Right renal pelvis (tissue), 4 donors: ENCODE measurements at places on chromosomes 2 and 18. TPM values are rescaled to one million over a fixed set of nuclear protein-coding genes. Genes with fewer than 3 reads are reported as not detected.

DNA sequence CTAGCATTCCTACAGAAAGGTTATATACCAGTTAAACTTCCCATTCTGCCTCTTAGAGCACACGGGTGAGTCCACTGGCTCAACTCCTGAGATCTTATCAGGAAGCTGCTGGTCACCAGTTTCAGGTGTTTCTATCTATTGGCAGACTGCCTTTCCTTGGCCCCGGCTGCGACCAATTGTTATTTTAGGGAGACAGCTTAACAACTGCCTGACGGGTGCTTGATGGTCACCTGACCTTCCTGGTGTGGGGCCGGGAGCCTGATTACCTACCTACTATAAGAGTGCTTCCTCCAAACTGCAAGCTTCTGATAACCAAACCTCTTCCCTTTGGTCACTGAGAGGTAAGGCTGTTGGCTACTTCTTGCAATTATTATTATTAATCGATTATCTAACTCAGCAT, 122.1 kb upstream of the XIRP2 start:
- no peak for DNase-seq

Gene TXNDC2
- 0.14 TPM for polyA plus RNA-seq

- DNase-seq = no peak
Observed at GRCh38 chr2:145221516-145221915, 701.6 kb upstream of the ZEB2 start.

Gene C2orf72
- polyA plus RNA-seq = 2.9 TPM

GRCh38 chr2:47086054-47086471, 69.0 kb downstream of the STPG4 start:
- DNase-seq = no peak

Gene KIF1A
- 10.5 TPM for polyA plus RNA-seq

Gene MBOAT2
- 66.1 TPM for polyA plus RNA-seq

DNA sequence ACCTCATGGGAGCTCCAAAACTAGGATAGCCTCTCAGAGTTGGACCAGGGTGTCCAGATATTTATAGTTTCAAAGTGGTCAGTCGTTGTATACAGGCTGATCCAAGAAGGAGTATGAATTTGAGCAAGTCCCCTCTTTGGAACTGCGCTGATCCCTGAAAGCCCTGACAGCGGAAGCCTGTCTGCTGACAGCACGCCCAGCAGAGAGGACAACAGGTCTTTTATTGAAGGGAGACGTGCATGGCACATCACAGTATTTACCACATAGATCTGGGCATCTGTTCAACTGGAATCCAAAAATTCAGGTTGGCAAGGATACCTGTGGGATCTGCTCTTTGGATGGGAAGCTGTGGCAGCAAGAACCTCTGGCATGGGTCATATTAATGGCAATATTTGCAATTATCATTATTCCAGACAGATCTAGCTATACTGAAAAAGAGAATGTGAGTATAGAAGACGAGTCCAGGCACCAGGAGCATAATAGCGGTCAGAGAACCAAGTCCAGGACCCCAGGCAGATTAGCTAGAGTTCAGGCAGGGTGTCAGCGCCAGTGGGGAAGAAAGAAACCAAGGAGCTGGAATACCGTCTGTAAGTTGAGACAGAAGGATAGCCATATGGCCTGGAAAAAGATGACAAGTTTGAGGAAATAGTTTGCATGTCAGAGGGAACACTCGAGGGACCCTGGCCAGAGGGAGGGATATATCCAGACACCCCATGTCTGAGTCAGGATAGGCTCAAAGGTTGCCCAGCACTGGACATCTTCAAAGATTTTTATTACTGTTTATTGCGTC, 260.4 kb upstream of the FANCL start:
- no peak for DNase-seq

Gene SLC4A5
- 3.1 TPM for polyA plus RNA-seq

Gene ACKR3
- 65.4 TPM for polyA plus RNA-seq

- no peak for DNase-seq
Observed at GRCh38 chr2:98912957-98913915, 22.8 kb downstream of the CRACDL start.

DNA sequence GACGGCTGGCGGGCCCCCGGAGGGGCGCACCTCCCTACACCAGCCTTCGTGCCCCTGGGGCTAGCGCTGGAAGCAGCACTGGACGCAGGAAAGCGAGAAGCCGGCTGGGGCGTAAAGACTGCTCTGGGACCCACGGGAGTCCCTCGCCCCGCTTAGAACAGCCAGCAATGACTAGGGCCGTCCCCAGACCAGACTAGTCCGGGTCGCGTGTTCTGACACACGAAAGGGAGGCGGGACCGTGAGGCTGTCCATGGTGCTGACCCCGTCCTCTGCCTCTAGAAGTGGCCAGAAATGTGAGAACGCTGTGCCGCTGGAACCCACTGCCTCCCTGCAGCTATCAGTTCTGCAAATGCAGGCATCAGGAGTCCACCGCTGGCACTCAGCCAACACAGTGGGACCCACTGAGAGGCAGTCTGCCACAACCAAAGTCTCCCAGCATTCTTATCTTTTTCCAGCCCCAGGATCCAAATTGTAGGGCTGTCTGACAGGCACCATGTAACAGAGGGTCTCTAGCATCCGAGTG, at the start of gene UCN:
Gene UCN, minus strand, starts transcription at position 87 of the 523 bp plus-strand sequence. CDS start 550 bp downstream, outside the sequence.
- DNase-seq = peak; percentile 54

DNA sequence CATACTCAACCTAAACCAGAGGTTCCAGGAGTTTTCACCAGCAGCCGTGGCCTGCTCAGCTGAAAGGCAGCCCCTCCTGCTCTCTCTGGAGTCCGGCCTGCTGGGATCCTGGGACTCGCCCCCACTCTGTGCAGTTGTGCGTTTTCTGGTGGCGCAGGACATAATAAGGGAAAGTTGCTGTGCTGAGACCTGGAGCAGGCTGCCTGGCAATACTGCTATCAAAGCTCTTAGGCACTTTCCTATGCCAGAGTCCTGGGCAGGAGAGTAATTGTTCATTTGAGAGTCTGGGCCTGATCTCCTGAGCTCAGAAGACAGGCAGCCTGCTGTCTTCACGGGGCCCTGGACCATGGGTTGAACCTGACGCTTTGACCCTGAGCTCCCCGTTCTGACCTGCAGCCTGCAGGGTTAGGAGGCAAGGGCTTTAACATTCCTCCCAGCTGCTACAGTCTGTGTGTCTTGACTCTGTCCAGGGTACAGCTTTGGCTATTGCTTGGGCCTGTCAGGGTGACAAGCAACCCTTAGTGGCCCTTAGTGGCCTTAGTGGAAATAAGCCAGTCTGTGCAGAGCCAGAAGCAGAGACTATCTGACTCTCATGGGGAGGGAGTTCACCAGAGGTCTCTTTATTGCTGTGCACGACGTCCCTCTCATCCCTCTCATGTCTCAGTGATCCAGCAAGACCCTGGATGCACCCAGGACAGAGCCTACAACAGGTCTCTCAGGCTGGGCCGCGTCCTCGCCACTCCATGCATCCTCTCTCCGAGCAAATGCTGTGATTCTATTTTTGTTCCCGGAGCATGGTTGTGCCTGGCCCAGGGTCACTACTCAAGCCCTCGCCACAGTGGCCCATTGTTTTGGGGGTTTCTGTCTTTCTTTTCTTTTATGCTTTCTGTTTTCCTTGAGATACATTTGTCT, 60.6 kb downstream of the ACKR3 start:
- no peak for DNase-seq

DNA sequence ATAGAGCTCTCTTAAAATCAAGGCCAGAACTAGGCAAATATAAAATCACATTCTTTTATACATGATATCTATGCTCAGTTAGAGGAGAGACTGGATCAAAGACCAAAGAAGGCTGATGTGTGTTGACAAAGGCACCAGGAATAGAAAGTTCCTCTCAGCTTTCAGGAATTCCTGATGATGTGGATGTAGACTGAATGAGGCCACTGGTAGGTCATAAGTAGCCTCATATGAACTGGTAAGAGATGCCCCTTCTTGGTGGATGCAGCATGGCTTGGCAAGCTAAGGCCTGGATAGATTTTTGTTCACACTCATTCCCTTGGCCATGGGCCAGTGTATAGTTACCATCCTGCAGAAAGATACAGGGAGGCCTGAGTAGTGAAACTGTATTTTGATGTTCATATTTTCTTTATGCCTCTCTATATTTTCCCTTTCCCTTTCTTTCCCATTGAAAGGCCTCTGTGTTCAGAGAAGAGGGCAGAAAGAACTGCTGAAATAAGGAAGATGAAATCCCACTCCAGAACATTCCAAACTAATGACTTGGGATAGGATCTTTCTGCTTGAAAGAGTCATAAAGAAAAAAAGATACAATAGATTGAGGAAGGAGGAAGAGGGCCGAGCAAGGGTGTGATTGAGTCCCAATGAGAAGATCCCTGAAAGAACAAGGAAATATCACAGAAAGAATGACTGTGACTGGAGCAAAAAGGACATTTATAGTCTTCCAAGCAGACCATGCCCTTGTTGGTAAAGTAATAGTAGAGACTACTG, 2182.7 kb upstream of the PIK3C3 start:
- DNase-seq = no peak

DNA sequence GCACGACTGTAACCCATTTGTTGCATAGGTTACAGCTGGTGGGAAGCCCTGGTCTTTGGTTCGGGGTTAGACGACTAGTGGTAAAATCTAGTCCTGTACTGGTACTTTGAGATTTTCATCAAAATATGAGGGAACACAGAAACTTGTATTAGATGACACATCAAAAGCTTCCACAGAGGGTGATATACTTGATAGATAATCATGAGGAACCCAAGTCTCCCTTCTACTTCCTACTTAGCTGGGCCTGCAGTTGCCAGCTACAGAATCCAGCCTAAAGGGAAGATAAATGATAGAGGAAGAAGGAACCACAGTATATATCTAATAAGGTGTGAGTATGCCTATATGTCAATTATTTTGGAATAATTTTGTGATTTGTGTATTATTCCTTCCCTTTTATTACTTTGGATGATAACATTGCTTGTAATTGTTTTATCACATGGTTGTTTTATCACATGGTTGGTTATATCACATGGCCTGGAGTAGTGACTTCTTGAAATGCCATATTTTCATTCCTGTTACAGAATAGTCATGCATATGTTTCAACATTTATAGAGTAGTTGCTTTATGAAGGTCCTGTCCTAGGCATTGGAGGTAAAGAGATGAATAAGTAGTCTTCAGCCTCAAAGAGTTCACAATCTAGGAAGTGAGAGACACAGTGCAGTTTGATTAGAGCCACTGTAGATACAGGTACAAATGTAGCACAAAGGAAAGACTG, 2.9 kb downstream of the AGPS start:
- DNase-seq = no peak

GRCh38 chr18:43830303-43830702, 553.0 kb upstream of the SYT4 start:
- no peak for DNase-seq

Gene STK25
- polyA plus RNA-seq = 202 TPM

DNA sequence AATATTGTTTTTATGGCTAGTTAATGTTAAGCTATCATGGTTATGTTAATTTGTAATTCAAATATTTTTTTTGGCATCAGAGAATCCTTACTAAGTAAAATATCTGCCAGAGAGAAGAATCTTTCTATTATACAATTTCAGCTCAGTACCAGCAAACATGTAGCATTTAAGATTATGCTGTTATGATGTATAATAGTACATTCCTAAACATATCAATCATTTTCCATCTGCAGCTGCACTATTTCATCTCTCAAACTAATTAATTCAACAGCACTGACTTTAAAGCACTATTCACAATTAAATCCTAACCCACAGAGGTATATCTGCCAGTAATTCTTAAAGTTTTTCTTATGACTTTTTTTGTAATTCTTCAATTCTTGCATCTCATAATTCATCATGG, 250.6 kb downstream of the CD226 start:
- DNase-seq = no peak

Gene EIF5B
- 76.6 TPM for polyA plus RNA-seq

DNA sequence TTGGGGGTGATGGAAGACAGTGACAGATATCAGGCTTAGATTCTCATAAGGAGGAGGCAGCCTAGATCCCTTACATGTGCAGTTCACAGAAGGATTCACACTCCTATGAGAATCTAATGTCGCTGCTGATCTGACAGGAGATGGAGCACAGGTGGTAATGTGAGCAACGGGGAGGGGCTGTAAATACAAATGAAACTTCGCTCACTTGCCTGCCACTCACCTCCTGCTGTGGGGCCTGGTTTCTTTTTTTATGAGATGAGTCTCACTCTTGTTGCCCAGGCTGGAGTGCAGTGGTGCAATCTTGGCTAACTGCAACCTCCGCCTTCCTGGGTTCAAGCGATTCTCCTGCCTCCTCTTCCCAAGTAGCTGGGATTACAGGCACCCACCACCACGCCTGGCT, 258.6 kb downstream of the EN1 start:
- DNase-seq = no peak

DNA sequence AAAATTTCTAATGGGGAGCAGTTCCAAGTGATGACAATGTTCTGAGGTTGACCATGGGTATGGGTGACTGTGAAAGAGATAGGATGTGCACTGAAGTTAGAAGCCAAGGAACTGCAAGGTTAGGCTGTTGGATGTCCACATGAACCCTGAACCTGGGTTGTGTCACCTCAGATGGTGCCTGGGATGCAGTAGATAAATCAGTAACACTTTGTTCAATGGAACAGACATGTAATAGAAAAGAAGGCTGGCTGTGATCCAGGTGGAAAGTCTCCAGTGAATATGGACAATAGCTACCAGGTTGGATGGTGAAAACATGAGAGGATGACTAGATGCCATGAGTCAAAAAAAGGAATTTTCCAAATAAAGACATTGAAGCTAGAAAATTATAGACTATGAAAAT, 131.4 kb downstream of the TRABD2A start:
- no peak for DNase-seq

- DNase-seq = no peak
Observed at GRCh38 chr2:64768491-64769005, 114.8 kb upstream of the SERTAD2 start.

- no peak for DNase-seq
Observed at GRCh38 chr2:205543937-205544702, 138.2 kb upstream of the NRP2 start.

Gene IL1B
- 0.43 TPM for polyA plus RNA-seq

DNA sequence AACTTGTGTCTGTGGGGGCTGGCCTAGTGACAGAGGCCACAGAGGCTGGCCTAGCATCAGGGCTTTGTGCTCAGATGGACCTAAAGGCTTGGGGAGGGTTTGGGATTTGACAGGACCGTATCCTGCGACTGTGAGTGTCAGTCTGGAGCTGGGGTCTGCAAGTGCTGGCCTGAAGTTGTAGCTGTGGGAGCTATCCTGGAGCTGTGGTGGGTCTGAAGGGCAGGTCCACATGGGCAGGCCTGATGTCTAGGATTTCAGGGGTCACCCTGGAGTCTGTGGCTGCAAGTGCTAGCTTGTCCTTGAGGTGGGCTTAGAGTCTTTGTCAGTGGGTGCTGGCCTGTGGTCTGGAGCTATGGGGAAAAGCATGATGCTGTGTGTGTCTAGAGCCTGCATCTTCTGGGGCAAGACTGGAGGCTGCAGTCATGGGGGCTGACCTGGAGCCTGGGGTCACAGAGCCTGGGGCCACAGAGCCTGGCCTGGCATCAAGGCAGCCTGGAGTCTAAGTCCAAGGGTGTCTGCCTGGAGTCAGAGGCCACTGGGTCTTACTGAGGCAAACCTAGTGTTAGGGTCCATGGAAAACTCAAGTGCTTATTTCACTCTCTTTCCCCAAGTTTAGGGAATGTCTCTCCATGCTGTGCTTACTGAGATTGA, 3.6 kb downstream of the REG3A start:
- DNase-seq = no peak

Gene ABCB11
- polyA plus RNA-seq = not detected
